ENCODE measurements at places on chromosomes 7 and 10.

- no peak for DNase-seq
Measured at GRCh38 chr7:81852701-81853100, 82.9 kb upstream of the HGF start.

- no peak for DNase-seq
Measured at GRCh38 chr7:141150465-141150864, 76.6 kb downstream of the TMEM178B start.

DNA sequence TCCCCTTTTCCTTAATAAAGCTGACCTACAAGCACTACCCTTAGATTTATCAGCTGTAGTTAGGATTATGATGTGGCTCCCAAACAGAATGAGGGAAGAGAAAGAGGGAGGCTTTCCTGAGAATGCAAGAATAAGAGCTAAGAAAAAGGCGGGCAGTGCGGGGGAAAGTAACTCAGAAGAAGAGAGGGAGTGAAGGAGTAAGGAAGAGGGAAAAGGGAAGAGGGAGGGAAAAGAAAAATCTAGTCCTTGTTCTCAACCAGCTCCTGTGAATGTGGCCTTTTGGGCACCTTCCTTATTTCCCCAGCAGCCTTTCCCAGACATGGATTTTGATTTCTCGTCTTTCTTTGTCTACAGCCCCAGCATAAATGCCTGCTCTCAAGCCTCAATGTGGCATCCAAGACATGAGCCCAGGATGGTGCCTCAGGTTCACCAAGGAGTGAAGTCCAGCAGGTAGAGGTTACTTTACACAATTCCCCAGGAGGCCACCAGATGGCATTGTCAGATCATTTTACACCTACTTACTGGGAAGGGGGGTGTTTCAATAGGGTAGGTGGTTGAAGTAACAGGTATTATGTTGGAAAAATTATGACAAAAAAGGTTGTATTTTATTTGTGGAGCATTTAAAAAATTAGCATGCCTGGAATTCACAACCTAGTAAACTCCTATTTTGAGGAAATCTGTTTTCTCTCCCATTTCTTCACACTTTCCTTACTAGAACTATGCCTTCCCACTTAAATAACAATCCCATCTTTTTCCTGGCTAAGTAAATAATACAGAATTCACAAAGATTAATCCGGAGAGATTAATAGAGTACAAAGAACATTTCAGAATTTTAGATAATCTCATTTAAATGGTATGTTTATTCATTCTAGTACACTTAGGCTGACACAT lies 106.5 kb downstream of the HTR7 start:
- peak; percentile 18 for DNase-seq

- no peak for DNase-seq
Measured at GRCh38 chr7:41578700-41579099, 124.2 kb downstream of the INHBA start.

GRCh38 chr10:129707406-129708388 lies 240.7 kb downstream of the MGMT start:
- DNase-seq = no peak

DNA sequence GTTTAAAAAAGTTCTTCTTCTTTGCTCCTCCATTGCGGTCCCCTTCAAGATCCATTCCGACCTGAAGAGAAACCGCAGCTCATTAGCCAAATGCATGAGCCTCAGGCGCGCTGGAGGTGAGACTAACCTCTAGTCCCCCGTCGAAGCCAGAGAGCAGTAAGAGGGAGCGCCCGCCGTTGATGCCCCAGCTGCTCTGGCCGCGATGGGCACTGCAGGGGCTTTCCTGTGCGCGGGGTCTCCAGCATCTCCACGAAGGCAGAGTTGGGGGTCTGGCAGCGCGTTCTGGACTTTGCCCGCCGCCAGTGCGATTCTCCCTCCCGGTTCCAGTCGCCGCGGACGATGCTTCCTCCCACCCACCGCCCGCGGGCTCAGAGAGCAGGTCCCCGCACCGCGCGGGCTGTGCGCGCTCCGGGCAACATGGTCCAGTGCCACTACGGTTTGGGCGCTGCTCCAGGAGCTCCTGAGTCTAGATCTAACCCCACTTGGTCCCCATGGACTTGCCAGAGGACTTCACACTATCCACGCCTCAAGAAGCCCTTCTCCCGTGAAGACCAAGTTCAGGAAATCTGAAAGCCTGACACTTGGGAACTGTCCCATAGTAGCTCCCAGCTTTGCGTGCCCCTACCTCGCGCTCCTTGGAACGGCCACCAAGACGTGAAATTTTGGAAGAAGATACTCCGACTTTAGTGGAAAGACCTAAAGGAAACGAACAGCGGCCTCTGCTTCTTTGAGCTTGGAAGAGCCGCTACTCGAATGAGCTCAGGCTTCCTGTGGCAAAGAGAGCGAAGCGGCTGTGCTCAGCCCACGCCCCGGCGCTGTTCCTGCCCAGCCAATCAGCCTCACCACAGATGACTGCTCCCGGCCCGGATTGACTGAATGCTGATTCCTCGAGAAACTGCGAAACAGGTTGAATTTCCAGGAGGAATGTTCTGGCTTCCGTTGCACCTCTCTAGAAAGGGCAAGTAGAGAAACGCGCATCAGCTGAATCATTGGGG lies at the start of gene ABCB1:
TSS of gene ABCB1 (minus strand) at position 755 of the 995 bp plus-strand sequence. CDS start at position 55, 700 bp downstream.
- peak; percentile 18 for DNase-seq

All from stimulated activated CD4-positive, alpha-beta T cell treated with anti-CD3 and anti-CD28 coated beads, TNF-alpha, amount 100 ng/mL, for 4 hours (primary cell).